ENCODE measurements at places on chromosomes 5 and 9.

DNA sequence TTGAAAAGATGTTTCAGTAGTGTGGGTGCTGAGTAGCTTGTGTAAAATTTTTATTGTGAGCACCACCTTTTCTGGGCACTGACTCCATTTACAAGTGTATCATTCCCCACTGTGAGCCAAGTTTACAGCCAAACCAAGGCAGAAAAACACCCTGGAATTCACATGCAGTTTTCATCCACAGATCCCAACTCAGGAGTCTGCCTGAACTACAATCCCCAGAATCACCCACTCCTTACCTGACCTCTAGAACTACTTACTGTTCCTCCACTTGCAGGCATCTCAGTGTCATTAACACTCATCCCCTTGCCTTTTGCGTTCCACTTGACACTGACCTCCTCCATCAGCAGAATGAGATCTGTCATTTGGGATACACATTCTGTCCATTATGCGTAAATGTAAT is 2042.6 kb upstream of the CDH6 start:
- DNase-seq = no peak

DNA sequence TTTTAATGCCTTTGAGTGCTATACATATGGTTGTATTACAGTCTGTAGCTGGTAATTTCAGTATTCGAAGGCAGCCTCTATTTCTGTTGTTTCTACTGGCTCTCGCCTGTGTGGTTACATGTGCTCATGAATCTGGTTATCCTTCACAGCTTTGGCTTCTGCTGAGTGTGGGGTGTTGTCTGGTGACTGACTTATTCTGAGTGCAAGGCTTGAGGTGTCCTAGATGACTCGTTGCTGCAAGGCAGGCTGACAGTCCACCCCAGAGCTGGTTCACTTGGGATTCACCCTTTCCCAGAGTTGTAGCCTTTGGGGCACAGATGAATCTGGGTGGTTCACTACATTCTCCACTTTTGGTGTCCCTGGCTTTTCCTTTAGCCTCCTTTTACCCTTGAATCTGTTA is 41.4 kb downstream of the PDE8B start:
- DNase-seq = no peak

GRCh38 chr5:36305571-36306326 is 4.0 kb upstream of the RANBP3L start:
- DNase-seq = peak; percentile 45

DNA sequence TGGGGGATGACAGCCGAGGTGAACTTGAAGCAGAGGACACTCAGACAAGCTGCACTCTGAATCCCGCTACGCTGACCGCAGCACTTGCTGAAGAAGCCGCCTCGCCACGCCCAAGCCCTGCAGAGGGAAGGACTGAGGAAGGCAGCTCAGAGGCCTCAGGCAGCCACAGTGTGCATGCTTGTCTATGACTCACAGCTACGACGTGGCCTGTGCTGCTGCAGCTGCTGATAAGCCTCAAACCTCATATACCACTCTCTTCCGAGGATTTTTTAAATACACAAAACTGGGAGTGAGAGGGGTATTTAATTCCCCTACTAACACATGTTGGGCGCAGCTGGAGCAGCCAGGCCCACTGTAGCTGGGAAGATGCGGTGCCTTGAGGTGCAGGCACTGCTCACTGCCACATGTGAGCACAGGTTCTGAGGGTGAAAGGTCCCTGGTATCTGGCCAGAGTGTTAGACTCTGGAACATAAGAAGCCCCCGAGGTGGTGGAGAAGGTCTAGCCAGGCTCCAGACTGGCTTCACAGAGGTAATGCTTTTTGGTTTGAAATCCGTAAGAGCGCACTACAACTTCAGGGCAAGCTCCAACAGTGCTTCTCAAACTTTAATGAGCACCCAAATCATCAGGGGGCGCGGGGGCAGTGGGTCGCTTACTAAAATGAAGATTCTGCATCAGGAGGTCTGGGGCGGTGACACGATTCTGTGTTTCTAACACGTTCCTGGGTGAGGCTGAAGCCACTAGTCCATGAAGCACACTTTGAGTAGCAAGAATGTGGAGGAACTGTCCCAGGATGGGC is 196.8 kb downstream of the AUH start:
- DNase-seq = peak; percentile 69

DNA sequence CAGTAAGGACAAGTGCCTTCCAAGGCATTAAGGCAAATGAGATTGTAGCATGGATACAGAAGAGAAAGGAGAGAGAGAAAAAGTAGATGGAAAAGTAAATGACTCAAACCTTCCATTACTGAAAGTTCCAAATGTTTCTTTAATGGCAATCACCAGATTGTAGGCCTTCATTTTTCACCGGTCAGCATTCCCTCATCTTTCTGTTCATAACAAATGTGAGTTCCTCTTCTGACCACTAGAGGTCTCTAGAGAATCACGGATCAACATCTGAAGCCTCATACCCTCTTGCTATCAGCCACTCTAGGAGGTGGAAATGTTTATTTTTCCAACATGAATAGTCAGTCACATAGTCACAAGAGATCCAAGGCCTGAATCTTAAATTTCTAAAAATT is 73.6 kb upstream of the RPS23 start:
- peak; percentile 69 for DNase-seq

GRCh38 chr5:96683392-96683791 is 21.2 kb downstream of the CAST start:
- DNase-seq = no peak

DNA sequence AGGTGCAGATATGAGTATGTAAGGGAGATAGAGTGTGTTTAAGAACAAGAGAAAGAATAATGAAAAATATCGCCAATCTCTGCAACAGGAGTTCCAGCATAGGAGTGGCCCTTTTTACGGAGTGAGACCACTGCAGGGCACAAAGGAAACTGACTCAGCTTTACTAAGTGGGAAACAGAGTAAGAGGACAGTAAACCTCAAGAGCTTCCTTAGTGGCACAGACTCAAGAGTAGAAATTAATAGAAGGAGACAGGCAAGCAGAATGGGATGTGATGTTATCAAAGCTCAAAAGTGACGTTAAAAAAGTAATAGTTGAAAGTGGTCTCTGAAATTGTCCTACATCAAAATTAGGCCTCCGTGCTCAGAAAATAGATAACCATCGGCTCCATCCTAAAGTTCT is 2.1 kb upstream of the SH3RF2 start:
- no peak for DNase-seq

GRCh38 chr5:66356011-66356565 is 212.0 kb downstream of the SREK1 start:
- DNase-seq = no peak

DNA sequence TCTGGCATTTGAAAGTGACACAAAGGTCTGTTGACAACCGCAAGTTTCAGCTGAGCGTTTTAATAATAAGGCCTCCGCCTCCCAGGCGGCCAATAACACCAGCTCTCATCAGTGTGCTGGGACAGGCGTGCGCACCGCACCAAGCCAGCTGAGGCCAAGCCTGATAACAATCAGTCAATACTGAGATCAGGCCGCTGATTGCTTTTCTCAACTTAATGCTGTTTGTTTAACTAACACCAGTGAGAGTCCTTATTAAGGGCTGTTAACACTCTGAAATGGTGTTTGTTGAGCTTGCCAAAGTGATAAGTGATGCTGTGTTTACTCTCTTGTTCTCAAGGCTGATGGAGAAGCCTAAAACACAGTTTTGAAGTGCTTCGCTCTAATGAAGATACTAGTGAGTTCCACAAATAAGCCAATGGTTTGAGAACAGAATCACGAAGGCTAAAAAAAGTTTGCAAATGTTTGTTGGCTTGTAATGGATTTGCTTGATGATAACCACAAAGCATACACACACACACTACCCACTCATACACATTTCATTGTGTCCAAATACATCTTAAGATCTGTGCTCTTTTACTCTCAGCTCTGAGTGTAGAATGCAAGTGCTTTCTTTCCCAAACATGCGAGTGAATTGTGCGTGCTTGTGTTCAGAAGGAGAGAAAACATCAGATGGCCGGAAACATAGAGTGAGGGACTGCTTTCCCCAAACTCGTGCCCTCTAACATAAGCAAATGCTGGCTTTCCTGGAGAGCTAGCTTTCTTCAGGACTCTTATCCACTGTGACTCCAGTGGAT is 330.4 kb upstream of the KLF4 start:
- DNase-seq = no peak

- DNase-seq = no peak
Measured at GRCh38 chr9:129382281-129383018, 204.4 kb upstream of the IER5L start.

GRCh38 chr9:97311798-97312500 is 4.5 kb downstream of the CCDC180 start:
- DNase-seq = no peak

GRCh38 chr5:156920042-156920860 is 42.8 kb downstream of the TIMD4 start:
- DNase-seq = no peak

- DNase-seq = peak; percentile 82
Measured at GRCh38 chr5:122101636-122102285, 23.7 kb upstream of the LOX start.

GRCh38 chr9:87040410-87041009 is 93.2 kb upstream of the GAS1 start:
- no peak for DNase-seq

Measured in Kasumi-1 (cell line).